ENCODE measurements at places on chromosomes 12 and 14. TPM values are rescaled to one million over a fixed set of nuclear protein-coding genes. Genes with fewer than 3 reads are reported as not detected.

- H3K4me1 ChIP-seq: peaks cover 13% of the 10 kb centered on the region
- H3K27ac ChIP-seq: no peak overlapping the region
- H3K27me3 ChIP-seq: no peaks in the 10 kb centered on the region
- DNase-seq: no peak
- H3K4me3 ChIP-seq: no peak overlapping the region
Observed at GRCh38 chr14:65159281-65160062, 57.2 kb upstream of the MAX start.

GRCh38 chr12:79685068-79685467 lies 5.7 kb downstream of the PAWR start:
- no peaks in the 10 kb centered on the region for H3K27me3 ChIP-seq
- peak overlapping the region; percentile 50 for H3K27ac ChIP-seq
- peaks cover 34% of the 10 kb centered on the region for H3K4me1 ChIP-seq
- H3K36me3 ChIP-seq: no peaks in the 10 kb centered on the region
- H3K4me3 ChIP-seq: no peak overlapping the region

GRCh38 chr14:64968651-64969050 lies 3.5 kb downstream of the RAB15 start:
- H3K4me3 ChIP-seq: no peak overlapping the region
- H3K27me3 ChIP-seq: peaks cover 3% of the 10 kb centered on the region
- no peak overlapping the region for H3K27ac ChIP-seq
- peaks cover 5% of the 10 kb centered on the region for H3K4me1 ChIP-seq
- DNase-seq: no peak

GRCh38 chr12:28537474-28537873 lies 347.2 kb downstream of the CCDC91 start:
- H3K27ac ChIP-seq: no peak overlapping the region
- H3K36me3 ChIP-seq: no peaks in the 10 kb centered on the region
- no peak for DNase-seq
- no peak overlapping the region for H3K4me3 ChIP-seq
- no peaks in the 10 kb centered on the region for H3K27me3 ChIP-seq
- H3K4me1 ChIP-seq: peaks cover 36% of the 10 kb centered on the region

GRCh38 chr12:41566703-41567102 lies 378.6 kb downstream of the PDZRN4 start:
- H3K27me3 ChIP-seq: no peaks in the 10 kb centered on the region
- no peak overlapping the region for H3K4me3 ChIP-seq
- DNase-seq: no peak
- H3K27ac ChIP-seq: no peak overlapping the region
- no peaks in the 10 kb centered on the region for H3K36me3 ChIP-seq
- H3K4me1 ChIP-seq: no peaks in the 10 kb centered on the region

DNA sequence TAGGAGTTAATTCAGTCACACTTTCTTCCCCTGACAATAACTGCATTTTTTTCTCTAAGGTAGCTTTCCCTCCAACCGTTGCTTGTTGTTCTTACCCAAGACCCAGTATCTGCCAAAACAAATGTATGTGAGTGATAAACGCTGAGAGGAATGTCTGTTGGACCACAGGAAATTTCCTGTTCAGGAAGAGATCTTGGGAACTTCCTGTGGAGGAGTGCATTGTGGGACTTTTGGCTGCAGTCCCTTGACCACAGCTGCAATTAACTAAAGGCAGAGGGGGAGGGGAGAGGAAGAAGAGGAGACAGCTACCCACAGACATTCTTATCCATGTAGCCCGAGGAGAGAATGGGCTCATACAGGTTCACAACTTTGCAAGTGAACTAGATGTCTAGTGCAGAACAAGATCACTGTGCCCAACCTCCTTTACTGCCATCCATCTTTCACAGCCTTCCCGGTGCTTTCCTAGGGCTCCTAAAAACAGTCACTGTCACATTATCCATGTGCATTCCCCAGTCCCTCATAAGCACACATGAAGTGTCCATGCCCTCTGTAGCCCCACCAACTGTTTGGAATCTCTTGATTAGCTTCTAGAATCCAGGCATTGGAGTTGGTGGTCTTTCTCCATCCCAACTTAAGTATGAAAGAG lies 149.5 kb downstream of the ETV6 start:
- peak; percentile 55 for DNase-seq
- no peak overlapping the region for H3K4me3 ChIP-seq

GRCh38 chr12:29164477-29165393 lies 15.7 kb downstream of the FAR2 start:
- DNase-seq: peak; percentile 93
- peaks cover 3% of the 10 kb centered on the region for H3K4me1 ChIP-seq
- H3K4me3 ChIP-seq: no peak overlapping the region
- no peaks in the 10 kb centered on the region for H3K27me3 ChIP-seq

DNA sequence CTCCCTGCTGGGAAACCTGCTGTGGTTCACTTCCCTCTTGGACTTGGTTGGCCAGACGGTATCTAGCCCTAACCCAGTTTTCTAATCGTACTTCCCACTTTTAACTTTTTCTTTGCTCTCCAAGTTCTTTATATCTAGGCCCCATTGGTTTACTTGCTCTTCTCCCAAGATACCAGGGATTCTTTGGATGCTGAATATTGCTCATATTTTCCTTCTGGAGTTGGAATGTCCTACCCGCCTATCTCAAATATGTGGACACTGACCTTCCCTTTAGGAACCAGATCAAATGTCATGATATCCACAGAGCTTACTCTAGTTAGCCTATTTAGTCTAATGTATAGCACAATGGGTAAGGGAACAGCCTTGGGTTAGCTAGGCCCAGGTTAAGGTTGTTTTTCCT lies 228.6 kb downstream of the DACT1 start:
- H3K27ac ChIP-seq: peak overlapping the region; percentile 67
- DNase-seq: no peak
- H3K4me1 ChIP-seq: peaks cover 25% of the 10 kb centered on the region
- no peaks in the 10 kb centered on the region for H3K27me3 ChIP-seq
- H3K36me3 ChIP-seq: no peaks in the 10 kb centered on the region
- no peak overlapping the region for H3K4me3 ChIP-seq

- DNase-seq: peak; percentile 89
- H3K27me3 ChIP-seq: no peaks in the 10 kb centered on the region
- peak overlapping the region; percentile 96 for H3K4me3 ChIP-seq
- H3K4me1 ChIP-seq: peaks cover 23% of the 10 kb centered on the region
Observed at GRCh38 chr12:76032043-76032981, 736 bp upstream of the PHLDA1 start.

DNA sequence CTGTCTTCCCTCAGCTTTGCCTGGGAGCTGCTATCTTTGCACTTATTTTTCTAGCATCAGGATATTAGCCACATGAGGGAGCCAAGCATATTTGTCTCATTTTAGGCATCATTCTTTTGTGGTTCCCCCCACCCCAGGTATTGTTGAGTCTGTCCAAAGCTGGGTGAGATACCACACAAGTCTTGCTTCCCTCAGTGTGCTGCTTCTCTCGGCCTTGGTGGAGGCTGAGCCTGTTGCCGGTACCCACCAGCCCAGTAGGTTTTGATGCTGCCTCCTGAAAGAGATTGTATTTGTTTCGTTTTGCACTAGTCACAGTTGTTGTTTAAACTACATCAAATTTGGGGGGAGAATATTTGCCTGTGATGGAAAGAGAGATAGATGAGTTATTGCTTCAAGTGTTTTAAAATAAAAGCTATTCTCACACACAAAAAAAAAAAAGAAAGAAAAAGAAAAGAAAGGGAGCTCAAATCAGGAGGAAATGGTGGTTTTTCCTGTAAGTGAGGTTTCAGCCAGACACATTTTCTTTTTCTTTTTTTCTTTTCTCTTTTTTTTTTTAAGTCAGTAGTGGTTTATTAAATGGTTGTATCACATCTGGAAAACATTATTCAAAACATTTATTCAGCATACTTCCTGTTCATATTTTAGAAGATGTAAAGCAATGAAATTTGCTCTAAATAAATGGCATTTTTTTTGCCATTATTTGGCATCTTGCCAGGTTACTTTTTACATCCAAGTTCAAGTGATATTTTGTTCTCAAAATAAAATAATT lies 58.5 kb downstream of the SLC4A8 start:
- no peak overlapping the region for H3K4me3 ChIP-seq
- no peaks in the 10 kb centered on the region for H3K27me3 ChIP-seq
- no peaks in the 10 kb centered on the region for H3K36me3 ChIP-seq
- no peaks in the 10 kb centered on the region for H3K4me1 ChIP-seq

DNA sequence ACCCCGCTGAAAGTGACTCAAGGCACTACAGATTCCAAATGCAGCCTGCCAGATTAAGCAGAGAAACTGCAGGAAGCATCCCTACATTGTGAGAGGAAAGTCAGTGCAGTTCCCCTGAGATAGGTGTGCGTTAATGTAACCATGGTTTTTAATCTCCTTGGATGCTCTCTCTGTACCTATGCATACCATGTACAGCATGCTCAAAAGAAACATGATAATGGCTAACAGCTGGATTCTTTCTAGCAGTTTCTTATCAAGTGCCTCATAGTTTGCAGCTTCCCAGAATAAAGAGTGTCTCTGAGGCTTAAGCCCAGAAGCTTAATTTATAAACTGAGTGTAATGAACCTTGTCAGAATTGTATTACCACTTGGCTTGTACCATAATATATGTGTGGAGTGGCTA lies 17.1 kb upstream of the MDM1 start:
- DNase-seq: peak; percentile 39
- H3K4me1 ChIP-seq: peaks cover 21% of the 10 kb centered on the region
- peaks cover 11% of the 10 kb centered on the region for H3K27me3 ChIP-seq
- no peaks in the 10 kb centered on the region for H3K36me3 ChIP-seq

GRCh38 chr12:2018391-2018790 lies 14.1 kb upstream of the DCP1B start:
- no peak overlapping the region for H3K27ac ChIP-seq
- H3K4me3 ChIP-seq: no peak overlapping the region
- H3K27me3 ChIP-seq: peaks cover 31% of the 10 kb centered on the region

- DNase-seq: no peak
- no peaks in the 10 kb centered on the region for H3K4me1 ChIP-seq
- no peak overlapping the region for H3K4me3 ChIP-seq
- H3K27me3 ChIP-seq: no peaks in the 10 kb centered on the region
Observed at GRCh38 chr12:84091651-84092050, 820.9 kb downstream of the SLC6A15 start.

GRCh38 chr14:39974036-39974435 lies 541.8 kb upstream of the FBXO33 start:
- no peak overlapping the region for H3K27ac ChIP-seq
- no peaks in the 10 kb centered on the region for H3K4me1 ChIP-seq
- H3K27me3 ChIP-seq: no peaks in the 10 kb centered on the region
- no peak overlapping the region for H3K4me3 ChIP-seq

DNA sequence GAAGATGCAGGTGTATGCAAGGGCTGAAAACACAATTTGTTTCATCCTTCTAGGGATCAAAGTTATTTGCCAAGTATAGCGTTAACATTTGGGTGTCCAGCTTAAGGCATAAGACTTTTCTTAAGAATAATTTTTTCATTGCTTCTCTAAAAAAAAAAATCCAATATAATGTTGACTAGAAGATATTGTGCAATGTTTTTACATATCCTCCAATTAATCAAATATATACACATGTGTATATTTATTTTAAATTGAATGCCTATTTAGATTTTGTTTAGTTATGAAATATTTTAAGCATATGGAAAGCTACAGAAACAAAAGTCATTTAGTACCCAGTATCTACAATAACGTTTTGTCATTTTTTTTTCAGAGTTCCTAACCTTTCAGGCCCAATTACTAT lies 28.5 kb upstream of the KRR1 start:
- H3K4me3 ChIP-seq: no peak overlapping the region
- H3K4me1 ChIP-seq: no peaks in the 10 kb centered on the region
- no peak overlapping the region for H3K27ac ChIP-seq
- no peaks in the 10 kb centered on the region for H3K27me3 ChIP-seq
- H3K36me3 ChIP-seq: no peaks in the 10 kb centered on the region
- no peak for DNase-seq

- H3K27ac ChIP-seq: no peak overlapping the region
- no peaks in the 10 kb centered on the region for H3K27me3 ChIP-seq
- peak; percentile 21 for DNase-seq
Observed at GRCh38 chr12:11228296-11228879, 41.1 kb downstream of the PRB3 start.

Gene CIROP
- not detected for total RNA-seq

Gene TSPAN11
- total RNA-seq: 10.0 TPM

Gene PIWIL1
- total RNA-seq: not detected

Gene NUDT4
- 138 TPM for total RNA-seq

All from osteoblast (primary cell).